Activated CD8-positive, alpha-beta memory T cell treated with anti-CD3 and anti-CD28 coated beads, Interleukin-2, amount 10 ng/mL, durations not matched to agents 7 days and 5 days (primary cell): ENCODE measurements at places on chromosomes 7 and 10. TPM values are rescaled to one million over a fixed set of nuclear protein-coding genes. Genes with fewer than 3 reads are reported as not detected.

- peaks cover 12% of the 10 kb centered on the region for H3K4me1 ChIP-seq
- H3K36me3 ChIP-seq: no peaks in the 10 kb centered on the region
Measured at GRCh38 chr7:157926521-157927150, 589.8 kb downstream of the DNAJB6 start.

The DCLRE1A gene
- 20.1 TPM for total RNA-seq

DNA sequence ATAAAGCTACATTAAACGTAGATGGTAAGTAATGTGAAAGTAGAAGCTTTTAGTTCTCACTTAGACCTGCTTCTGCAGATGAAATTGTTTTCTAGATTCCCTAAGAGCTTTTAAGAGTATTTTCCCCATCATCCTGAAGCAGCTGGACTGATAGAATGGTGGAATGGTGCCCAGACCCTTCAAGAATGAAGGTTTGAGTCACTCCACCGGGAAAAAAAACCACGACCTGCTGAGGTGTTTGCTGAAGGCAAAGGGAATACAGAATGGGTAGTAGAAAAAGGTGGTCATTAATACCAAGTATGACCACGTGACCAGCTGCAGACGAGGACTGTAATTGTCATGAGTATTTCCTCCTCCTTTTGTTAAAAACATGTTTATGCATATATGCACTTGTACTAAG is 79.2 kb upstream of the PTPRZ1 start:
- no peak for DNase-seq
- no peaks in the 10 kb centered on the region for H3K27me3 ChIP-seq
- no peaks in the 10 kb centered on the region for H3K4me1 ChIP-seq

The CYREN gene
- total RNA-seq: 46.0 TPM

GRCh38 chr7:31939076-31939475 is 131.1 kb downstream of the PDE1C start:
- no peaks in the 10 kb centered on the region for H3K36me3 ChIP-seq
- no peaks in the 10 kb centered on the region for H3K4me1 ChIP-seq
- no peak overlapping the region for H3K4me3 ChIP-seq
- DNase-seq: no peak

DNA sequence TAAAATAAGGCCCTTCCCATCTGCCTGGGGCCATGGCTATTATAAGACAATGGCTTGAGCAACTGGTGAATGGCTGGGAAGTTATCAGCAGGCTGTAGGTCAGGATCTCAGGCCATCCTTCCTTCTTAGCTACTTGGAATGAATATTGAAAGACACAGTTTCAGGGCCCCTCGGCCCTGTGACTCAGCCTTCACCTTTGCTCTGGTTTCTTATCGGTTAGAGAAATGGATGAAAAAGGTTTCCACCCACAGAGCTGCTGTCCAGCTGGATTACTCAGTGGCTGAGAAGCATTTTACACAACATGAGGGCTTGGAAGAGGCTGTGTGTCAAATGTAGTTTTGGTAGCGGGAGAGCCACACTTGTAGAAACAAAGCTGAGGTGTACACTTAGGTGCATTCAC is 9.4 kb downstream of the ACSL5 start:
- H3K4me1 ChIP-seq: peaks cover 48% of the 10 kb centered on the region
- DNase-seq: no peak
- no peak overlapping the region for H3K27ac ChIP-seq
- no peaks in the 10 kb centered on the region for H3K27me3 ChIP-seq

DNA sequence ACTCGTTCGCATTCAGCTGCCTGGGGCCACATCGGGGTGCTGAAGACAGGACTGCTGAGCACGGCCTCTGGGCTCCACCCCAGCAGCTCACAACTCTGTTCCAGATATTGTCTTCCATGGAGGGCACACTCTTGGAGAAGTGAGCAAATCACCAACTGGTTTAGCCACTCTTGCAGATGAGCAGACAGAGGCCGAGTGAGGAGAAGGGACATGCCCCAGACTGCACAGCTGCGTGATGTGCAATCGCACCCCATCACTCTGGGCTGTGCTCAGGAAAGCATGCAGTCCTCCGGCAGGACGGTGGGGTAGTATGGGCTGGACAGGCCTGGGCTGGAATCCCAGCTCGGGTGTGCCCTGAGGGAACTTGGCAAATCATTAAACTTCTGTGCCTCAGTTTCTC is 111.6 kb downstream of the FAM53B start:
- peaks cover 27% of the 10 kb centered on the region for H3K36me3 ChIP-seq
- H3K27me3 ChIP-seq: no peaks in the 10 kb centered on the region
- H3K27ac ChIP-seq: no peak overlapping the region
- DNase-seq: no peak
- H3K4me3 ChIP-seq: no peak overlapping the region
- H3K4me1 ChIP-seq: peaks cover 40% of the 10 kb centered on the region

- H3K36me3 ChIP-seq: no peaks in the 10 kb centered on the region
- H3K27ac ChIP-seq: no peak overlapping the region
- no peak for DNase-seq
- peaks cover 48% of the 10 kb centered on the region for H3K27me3 ChIP-seq
Measured at GRCh38 chr7:94654783-94655125, 1.2 kb downstream of the SGCE start.

DNA sequence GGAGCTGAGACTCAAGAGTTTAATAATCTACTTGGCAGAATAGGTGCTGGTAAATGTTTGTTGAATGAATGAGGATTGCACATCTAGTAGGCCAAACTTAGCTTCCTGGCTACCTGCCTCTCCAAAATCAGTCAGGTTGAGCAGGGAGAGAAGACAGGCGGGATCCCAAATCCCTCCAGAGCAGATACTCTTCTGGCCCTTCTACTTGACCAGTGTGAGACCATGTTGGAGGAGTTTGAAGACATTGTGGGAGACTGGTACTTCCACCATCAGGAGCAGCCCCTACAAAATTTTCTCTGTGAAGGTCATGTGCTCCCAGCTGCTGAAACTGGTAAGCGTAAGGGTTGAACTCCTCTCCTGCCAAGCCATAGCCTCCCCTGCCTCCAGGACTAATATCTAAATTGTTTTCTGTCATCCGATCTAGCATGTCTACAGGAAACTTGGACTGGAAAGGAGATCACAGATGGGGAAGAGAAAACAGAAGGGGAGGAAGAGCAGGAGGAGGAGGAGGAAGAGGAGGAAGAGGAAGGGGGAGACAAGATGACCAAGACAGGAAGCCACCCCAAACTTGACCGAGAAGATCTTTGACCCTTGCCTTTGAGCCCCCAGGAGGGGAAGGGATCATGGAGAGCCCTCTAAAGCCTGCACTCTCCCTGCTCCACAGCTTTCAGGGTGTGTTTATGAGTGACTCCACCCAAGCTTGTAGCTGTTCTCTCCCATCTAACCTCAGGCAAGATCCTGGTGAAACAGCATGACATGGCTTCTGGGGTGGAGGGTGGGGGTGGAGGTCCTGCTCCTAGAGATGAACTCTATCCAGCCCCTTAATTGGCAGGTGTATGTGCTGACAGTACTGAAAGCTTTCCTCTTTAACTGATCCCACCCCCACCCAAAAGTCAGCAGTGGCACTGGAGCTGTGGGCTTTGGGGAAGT is 2.2 kb upstream of the MBLAC1 start:
- H3K36me3 ChIP-seq: peaks cover 15% of the 10 kb centered on the region
- H3K4me3 ChIP-seq: no peak overlapping the region

The VTI1A gene
- 39.0 TPM for total RNA-seq

- peaks cover 4% of the 10 kb centered on the region for H3K27me3 ChIP-seq
- H3K4me3 ChIP-seq: no peak overlapping the region
- no peak overlapping the region for H3K27ac ChIP-seq
- no peak for DNase-seq
Measured at GRCh38 chr7:17497549-17498167, 199.2 kb downstream of the AHR start.

DNA sequence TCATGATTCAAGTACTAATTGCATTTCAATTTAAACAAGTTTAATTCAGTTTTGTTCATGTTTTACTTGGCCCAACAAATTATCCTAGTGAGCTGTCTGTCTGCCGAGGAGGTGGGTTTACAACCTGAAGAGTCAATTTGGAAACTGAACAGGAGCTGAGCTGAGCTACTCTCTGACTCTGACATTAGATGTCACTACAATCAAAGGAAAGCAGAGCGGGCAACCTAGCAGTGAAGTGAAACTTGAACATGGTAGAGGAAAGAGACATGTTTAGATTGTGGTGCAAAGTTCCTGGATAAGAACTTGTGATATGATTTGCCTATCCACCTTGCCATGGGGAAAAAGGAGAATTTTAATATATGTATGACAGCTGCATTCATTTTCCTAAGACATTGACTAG is 9.6 kb upstream of the AGR3 start:
- no peaks in the 10 kb centered on the region for H3K36me3 ChIP-seq
- no peak overlapping the region for H3K4me3 ChIP-seq
- H3K4me1 ChIP-seq: peaks cover 32% of the 10 kb centered on the region
- H3K27ac ChIP-seq: no peak overlapping the region
- peaks cover 12% of the 10 kb centered on the region for H3K27me3 ChIP-seq
- peak; percentile 51 for DNase-seq

The MKX gene
- not detected for total RNA-seq

DNA sequence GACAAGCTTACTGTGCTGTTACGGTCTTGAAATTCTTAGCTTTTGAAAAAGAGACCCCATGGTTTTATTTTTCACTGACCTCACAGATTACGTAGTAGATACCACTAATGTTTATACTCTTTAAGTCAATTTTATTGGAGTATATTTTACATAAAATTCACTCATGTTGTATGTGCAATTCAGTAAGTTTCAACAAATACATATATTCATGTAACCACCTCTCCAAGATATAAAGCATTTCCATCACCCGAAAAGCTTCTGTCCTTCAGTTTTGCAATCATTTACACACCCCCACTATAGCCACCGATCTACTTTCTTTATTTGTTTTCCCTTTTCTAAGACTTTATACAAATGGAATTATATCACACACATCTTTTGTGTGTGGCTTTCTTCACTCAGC is 199.2 kb downstream of the PHF14 start:
- no peak for DNase-seq
- no peaks in the 10 kb centered on the region for H3K36me3 ChIP-seq
- peaks cover 5% of the 10 kb centered on the region for H3K4me1 ChIP-seq
- no peak overlapping the region for H3K4me3 ChIP-seq
- H3K27ac ChIP-seq: no peak overlapping the region
- H3K27me3 ChIP-seq: no peaks in the 10 kb centered on the region

DNA sequence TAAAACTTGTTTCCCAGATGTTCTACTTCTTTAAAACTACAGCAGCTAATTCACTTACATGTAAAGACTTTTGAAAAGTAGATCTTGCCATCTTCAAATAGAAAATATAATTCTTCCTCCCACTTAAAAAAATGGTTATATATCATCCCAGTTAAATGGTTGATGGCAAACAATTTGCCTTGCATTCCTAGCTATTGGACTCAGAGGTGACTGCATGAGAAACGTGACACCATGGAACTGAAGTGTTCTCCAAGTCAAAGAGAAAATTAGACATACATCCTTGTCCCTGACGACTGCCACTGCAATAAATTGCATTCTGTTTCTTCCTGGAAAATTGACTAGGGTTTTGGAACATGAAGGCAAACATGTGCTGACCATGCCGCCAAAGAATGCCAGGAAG is 95.0 kb upstream of the POM121L12 start:
- H3K27me3 ChIP-seq: no peaks in the 10 kb centered on the region
- no peaks in the 10 kb centered on the region for H3K4me1 ChIP-seq
- H3K4me3 ChIP-seq: no peak overlapping the region
- no peaks in the 10 kb centered on the region for H3K36me3 ChIP-seq
- no peak overlapping the region for H3K27ac ChIP-seq
- DNase-seq: no peak

DNA sequence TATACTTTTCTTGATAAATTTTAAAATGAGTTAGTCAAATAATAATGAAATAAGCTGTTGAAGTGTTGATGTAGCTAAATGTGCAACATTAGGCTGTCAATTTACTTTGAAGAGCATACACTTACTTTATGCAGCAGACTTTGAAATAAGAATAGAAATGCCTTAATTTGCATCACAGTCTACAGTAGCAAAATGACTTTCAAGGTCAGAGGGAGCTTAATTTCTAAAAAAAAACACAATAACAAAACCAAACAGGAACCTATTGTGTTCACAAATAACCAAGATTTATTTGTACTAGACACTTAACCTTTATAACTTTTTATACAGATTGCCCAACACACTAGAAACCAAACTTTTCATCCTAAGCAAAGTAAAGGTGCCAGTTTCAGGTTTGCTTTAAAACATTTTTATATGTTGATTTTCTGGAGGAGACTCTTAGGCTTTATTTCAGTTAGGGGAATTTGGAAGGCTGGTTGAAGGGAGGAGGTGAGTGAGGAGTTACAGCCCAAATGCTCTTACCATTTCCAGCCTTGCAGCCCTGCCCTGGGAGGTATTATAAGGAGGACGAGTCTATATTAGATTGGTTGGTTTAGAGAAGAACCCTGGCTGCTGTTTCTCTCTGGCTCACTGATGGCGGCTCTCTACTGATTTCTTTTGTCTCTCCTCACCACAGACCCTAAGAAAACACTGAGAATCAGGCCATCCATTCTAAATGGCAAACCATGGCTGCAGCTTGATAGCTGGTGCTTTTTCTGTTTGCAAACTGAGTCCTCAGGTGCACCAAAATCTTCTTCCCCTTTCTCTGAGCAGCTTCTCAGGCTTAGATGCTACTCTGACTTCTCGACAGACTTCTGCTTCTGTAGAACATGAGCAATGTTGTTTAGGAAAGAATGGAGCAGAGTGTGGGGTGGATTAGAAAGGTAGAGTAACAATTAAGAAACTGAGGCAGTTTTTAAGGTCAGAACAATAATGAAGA is 55.2 kb upstream of the RPA3 start:
- H3K4me3 ChIP-seq: no peak overlapping the region
- peaks cover 11% of the 10 kb centered on the region for H3K36me3 ChIP-seq
- peaks cover 20% of the 10 kb centered on the region for H3K4me1 ChIP-seq
- H3K27ac ChIP-seq: no peak overlapping the region

The ZNF789 gene
- total RNA-seq: 21.5 TPM

The VPS50 gene
- total RNA-seq: 20.8 TPM

GRCh38 chr7:56447864-56448693 is 331.9 kb upstream of the NUPR2 start:
- no peaks in the 10 kb centered on the region for H3K4me1 ChIP-seq
- H3K27me3 ChIP-seq: no peaks in the 10 kb centered on the region
- peaks cover 3% of the 10 kb centered on the region for H3K36me3 ChIP-seq
- no peak overlapping the region for H3K4me3 ChIP-seq

GRCh38 chr7:107113866-107114265 is 54.9 kb upstream of the HBP1 start:
- H3K4me3 ChIP-seq: no peak overlapping the region
- H3K27ac ChIP-seq: no peak overlapping the region
- no peaks in the 10 kb centered on the region for H3K36me3 ChIP-seq
- H3K4me1 ChIP-seq: peaks cover 4% of the 10 kb centered on the region
- H3K27me3 ChIP-seq: peaks cover 5% of the 10 kb centered on the region
- DNase-seq: no peak

DNA sequence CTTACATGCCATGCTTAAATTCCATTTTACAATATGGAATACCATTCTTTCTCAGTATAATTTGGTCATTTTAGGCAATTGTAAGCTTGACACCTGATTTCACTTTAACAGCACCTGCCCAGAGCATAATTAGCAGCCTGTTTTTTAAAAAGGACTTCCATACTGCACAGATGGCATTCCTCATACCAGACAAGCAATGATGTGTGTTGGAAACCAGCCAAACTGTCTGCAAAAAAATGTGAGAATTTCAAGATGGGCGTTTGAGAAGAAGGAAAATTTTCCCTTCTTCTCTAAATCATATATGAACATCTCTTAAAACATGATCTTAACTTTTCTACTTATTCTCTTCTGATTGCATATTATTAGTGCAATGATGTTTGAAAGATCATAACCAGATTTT is 40.4 kb upstream of the AGMO start:
- H3K4me3 ChIP-seq: no peak overlapping the region
- H3K36me3 ChIP-seq: no peaks in the 10 kb centered on the region
- H3K27me3 ChIP-seq: no peaks in the 10 kb centered on the region
- no peak for DNase-seq
- no peak overlapping the region for H3K27ac ChIP-seq
- H3K4me1 ChIP-seq: no peaks in the 10 kb centered on the region
